ENCODE measurements at places on chromosomes 4 and X. TPM values are rescaled to one million over a fixed set of nuclear protein-coding genes. Genes with fewer than 3 reads are reported as not detected.

DNA sequence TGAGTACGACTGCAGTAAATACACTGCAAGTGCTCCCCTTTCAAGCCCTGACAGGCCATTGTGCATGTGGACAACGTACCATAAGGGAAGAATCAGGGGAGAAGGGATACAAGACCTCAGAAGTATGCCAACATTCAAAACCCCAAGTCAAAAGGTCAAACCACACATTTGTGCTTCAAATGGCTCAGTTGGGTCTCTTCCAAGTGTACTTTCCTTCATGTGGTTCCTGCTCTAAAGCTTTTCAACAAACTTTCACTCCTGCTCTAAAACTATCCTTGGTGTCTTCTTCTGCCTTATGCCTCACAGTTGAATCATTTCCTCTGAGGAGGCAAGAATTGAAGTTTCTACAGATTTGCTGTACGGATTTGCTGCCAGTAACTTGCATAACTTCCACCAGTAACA, 305.7 kb upstream of the SLIT2 start:
- DNase-seq = no peak

UBE2A gene
- total RNA-seq = 15.0 TPM

UGT2B7 gene
- not detected for total RNA-seq

DNA sequence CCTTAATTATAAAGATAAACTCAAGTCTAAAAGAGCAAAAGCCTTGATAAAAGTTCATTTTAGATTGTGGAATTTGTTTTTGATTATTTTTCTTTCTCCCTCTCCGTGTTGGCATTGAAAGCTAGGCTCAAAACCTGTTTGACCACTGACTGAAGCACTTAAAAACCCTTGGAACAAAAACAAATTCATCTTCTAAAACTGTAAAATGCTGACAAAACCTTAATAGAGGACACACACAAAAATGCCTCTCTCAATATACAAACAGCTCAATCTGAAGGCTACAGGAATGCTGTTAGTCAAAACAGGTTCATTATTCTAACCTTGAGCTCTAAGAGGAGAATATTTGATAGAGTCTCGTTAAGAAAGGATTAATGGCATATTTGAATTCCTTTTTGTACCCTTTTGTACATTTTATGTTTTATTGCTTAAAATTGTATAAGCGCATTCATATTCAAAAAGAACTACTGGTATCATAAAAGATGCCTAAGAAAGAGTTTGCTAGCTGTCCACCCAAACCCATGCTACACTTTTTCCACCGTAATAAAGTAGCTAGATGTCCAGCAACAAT, 74.3 kb upstream of the NAP1L5 start:
- no peak for DNase-seq

GRCh38 chr4:89276296-89276695, 31.3 kb downstream of the GPRIN3 start:
- DNase-seq = no peak

DNA sequence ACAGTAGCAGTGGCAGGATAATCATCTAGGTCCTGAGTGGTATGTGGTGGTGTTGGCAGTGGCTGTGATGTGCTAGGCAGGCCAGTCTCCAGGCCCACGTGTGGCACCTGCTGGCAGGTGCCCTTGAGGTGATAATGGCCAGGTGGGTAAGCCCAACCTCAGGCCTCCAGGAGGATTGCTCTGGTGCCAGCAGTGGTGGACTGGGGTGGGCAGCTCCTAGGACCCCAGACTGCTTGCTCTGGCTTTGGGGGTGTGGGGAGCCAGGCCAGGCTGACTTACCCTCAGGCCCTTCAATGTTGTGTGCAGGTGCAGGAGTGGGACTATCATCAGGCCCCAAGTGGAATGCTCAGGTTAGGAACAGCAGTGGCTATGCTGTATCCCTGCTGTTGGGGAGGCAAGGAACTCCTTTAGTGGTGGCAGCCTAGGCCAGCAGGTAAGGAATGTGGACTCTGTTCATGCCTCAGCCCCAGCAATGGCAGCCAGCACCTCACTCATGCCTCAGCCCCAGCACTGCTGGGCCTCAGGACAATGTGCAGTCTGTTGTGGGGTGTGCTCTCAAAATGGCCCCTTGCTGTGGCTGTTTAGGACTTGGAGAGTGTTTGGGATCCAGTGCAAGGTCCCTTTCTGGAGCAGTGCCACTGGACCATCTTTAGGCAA, 24.3 kb downstream of the SERPINA7 start:
- peak; percentile 2 for DNase-seq

GRCh38 chr4:154603033-154603943, 9.2 kb downstream of the FGG start:
- no peak for DNase-seq

FRMD7 gene
- not detected for total RNA-seq

- no peak for DNase-seq
Measured at GRCh38 chrX:130915302-130915701, 12.3 kb upstream of the ENOX2 start.

PLP1 gene
- not detected for total RNA-seq

CLGN gene
- 0.20 TPM for total RNA-seq

TMEM35A gene
- total RNA-seq = not detected

SUPT20HL1 gene
- not detected for total RNA-seq

- DNase-seq = no peak
Measured at GRCh38 chr4:177001271-177002175, 208.8 kb upstream of the VEGFC start.

GRCh38 chrX:130594453-130594916, 192.7 kb downstream of the RBMX2 start:
- DNase-seq = no peak

GRCh38 chrX:112513154-112513553, 166.6 kb downstream of the LHFPL1 start:
- no peak for DNase-seq

- DNase-seq = no peak
Measured at GRCh38 chr4:53908661-53909078, 155.7 kb downstream of the CHIC2 start.

TCEAL7 gene
- 2.1 TPM for total RNA-seq

GRCh38 chr4:72205831-72206230, 174.0 kb downstream of the NPFFR2 start:
- no peak for DNase-seq

SATL1 gene
- not detected for total RNA-seq

DNA sequence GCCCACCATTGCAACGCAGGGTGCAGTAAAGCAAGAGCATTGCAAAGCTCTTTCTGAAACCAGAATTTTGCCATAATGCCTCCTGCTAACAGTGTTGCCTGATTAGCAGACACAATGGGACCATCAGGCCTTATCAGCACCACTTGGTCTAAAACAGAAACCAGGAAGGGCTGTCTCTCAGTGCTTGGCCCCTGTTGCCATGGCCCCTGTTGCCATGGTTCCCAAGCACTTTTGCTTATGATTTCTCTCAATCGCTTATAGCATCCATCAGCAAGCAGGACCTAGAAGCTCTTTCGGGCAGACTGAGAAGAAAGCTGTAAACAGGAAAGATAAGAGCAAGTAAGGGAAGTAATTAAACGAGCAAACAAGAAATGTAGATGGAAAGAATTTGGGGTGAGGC, 36.8 kb downstream of the RTL5 start:
- DNase-seq = peak; percentile 40

UGDH gene
- 52.8 TPM for total RNA-seq

- no peak for DNase-seq
Measured at GRCh38 chrX:45847961-45848360, 647.3 kb upstream of the DIPK2B start.

CD38 gene
- 10.4 TPM for total RNA-seq

PRSS12 gene
- 22.8 TPM for total RNA-seq

FAM9C gene
- not detected for total RNA-seq

POU3F4 gene
- not detected for total RNA-seq

GRCh38 chrX:12771445-12772069, 19.7 kb upstream of the PRPS2 start:
- peak; percentile 55 for DNase-seq

DNA sequence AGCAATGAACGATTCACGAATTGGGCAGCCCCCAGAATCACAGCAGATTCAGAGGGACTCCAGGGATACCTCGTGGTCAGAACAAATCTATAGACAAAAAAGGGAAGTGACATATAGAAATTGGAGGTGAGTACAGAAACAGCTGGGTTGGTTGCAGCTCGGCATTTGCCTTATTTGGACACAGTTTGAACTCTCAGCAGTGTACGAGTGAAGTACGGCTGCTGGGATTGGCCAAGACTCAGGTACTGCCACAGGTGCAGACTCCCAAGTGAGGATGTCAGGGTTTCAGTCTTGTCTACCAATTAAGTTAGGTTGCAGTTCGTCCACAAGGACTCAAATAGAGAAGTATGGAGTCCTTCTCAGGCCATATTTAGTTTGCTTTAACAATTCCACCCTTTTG, 28.2 kb downstream of the HTT-AS start:
- DNase-seq = no peak

DNA sequence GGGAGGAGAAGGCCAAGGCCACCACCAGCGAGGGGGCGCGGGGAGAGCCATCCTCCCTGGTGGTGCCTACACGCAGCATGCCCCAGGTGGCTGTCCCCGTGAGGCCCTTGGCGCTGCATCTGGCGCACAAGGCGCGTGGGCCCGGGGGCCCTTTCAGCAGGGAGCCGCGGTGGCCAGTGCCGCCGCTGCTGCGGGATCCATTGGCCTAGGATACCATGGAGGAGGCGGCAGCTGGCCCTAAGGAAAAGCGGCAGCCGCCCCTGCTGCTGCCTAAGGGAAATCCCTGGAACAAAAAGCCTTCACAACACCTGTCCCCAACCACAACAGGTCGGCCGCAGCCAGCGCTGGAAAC, 1059.6 kb downstream of the TECRL start:
- DNase-seq = no peak

DNA sequence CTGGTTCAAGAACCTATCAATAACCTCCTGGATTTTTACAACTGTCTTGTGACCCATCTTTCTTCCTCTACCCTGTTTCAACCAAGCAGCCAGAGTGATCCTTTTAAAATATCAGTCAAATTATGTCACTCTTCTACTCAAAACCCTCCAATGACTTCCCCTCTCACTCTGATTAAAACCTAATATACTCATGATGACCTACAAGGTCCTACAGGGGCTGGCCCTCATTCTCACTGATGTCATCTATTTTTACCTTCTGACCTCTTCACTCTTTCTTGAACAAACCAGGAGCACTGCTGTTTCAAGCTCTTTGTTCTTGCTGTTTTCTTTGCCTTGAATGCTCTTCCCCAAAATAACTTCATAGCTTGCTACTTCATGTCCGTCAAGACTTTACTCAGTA, 48.5 kb downstream of the ARHGEF38 start:
- DNase-seq = no peak

- DNase-seq = no peak
Measured at GRCh38 chr4:163923092-163923491, 428.6 kb downstream of the TMA16 start.

DNA sequence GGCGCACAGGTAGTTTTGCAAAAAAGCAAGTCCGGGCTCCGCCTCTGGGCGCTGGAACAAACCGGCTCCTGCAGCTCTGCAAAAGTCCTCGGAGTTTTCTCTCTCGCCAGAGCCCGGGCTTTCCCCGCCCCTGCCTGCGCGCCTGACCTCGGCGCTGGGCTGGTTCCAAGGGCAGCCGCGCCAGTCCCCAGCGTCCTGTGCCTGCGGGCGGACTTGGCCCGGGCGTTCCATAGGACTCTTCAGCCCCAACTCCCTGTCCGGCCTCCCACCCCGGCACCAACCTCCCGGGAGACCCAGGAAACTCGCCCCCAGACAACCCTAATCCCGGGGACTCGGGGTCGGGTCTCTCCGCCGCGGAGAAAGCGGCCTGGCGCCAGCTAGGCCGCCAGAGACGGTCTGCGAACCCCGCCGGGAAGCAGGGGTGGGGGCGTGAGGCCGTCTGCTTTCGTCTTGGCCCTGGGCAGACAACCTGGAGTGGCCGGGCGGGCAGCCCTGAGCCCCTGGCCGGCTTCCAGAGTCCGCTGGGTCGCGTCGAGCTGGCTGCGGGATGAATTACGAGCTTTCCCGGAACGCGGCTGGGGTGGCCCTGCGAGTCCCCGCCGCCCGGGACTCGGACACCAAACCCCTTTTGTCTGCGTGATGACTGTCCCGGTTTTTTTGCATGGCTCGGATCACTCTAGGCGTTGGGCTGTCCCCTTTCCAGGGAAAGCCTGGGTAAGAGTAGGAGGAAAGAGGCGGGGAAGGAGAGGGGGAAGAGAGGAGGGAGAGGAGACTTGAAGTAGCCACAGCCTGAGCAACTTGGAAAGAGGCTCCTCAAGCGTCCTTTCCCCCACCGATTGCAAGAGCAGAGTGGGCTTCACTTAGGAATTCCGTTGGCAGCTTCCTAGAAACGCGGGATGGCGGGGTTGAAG, 916 bp downstream of the MXRA5 start:
- peak; percentile 24 for DNase-seq

PRDM5 gene
- total RNA-seq = 8.0 TPM

Measured in upper lobe of left lung (tissue), 6 donors.